ENCODE measurements at places on chromosomes 11 and 22.

DNA sequence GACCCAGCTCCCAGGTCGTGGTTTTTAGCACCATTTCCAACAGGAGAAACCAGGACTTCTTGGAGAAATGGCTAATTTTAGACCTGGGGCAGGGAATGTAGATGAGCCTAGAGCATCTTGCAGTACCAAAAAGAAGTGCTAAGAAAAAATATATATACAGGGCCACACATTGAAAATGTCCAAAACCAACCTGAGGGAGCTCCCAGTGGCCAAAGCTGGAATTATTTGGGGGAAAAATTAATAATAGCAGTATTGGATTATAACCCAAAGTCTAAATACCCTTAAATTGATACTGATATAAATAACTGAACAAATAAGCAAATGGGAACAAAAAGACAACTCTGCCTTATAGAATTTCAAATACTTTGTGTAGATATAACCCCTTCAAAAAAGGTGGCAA lies 108.0 kb downstream of the PARVA start:
- no peak for DNase-seq

GRCh38 chr22:44705022-44705297 lies 3.0 kb downstream of the PRR5 start:
- DNase-seq = no peak

- DNase-seq = no peak
Observed at GRCh38 chr22:20305894-20306645, 13.8 kb downstream of the DGCR6L start.

DNA sequence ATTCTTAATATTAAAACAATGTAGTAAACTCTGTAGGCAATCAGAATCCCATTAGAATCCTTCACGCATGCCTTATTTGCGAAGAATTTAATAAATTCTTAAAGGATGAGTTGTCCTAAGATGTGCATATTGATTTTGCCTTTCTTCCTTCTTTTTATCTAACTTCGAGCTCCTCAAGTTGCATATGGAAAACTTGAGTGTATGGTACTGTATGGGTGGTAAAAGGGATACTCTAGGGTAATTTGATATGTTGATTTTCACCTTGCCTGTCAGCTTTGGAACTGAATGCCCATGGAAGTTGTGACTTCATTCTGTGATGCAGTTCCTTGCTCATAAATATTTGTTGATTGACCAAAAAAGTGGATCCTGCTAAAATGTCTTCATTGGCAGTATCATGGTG lies 193.8 kb downstream of the DDX10 start:
- no peak for DNase-seq

GRCh38 chr22:30181459-30182349 lies 64.9 kb downstream of the LIF start:
- no peak for DNase-seq

DNA sequence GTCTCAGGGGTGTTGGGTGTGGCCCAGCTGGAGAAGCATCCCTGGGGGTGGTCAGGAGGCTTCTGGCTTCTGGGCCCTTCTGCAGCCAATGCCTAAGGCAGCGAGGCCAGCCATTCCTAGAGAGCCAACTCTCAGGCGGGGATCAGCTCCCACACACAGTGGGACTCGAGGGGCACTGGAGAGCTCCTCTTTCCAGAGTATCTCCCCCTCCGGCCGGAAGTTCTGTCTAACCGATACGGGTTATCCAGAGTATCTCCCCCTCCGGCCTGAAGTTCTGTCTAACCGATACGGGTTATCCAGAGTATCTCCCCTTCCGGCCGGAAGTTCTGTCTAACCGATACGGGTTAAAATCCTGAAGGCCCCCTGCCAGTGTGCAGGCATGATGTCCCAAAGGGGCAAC lies 71.2 kb upstream of the B3GAT1 start:
- no peak for DNase-seq

DNA sequence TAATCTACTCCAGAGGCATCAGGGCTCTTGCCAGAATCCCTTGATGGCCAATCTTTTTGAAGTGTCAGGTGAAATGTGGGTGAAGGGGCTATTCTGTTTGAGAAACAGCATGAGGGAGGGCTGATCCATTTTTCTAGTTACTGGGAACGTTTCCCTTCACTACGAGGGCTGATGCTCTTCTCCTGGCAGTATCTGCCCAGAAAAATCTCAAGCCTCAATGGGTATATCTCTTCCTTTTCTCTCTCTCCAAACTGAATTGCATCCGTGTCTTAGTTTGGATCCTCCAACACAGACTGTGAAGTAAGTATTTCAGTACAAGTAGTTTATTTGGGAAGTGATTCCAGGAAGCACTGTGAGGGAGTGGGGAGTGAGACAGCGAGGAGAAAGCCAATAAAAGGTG lies 113.0 kb upstream of the NAV2 start:
- DNase-seq = no peak

DNA sequence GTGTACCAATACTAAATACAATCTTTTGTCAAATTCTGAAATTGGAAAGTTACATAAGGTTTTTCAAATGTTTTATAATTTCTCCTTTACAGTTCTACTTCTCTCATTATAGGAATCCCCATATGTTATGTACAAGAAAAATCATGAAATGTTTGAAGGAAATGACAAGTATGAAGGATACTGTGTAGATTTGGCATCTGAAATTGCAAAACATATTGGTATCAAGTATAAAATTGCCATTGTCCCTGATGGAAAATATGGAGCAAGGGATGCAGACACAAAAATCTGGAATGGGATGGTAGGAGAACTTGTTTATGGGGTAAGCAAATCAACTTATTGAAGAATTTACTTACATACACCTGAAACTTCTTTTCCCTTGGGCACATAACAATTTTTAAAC lies 103.4 kb downstream of the MSANTD4 start:
- DNase-seq = no peak

GRCh38 chr11:5553343-5553742 lies 5.0 kb upstream of the OR52H1 start:
- DNase-seq = no peak

DNA sequence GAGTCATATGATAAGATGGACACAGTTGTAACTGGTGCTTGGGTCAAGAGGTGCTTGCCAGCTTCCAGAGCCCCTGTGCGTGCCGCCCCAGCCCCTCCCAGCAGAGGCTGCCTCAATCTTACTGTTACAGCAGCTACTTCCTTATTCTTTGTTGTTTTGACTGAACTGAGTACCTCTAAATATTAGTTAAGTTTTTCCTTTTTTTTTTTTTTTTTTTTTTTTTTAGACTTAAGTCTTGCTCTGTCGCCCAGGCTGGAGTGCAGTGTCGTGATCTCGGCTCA lies 8.8 kb downstream of the ZBED4 start:
- no peak for DNase-seq

GRCh38 chr22:49769691-49770546 lies 57.8 kb downstream of the BRD1 start:
- no peak for DNase-seq

DNA sequence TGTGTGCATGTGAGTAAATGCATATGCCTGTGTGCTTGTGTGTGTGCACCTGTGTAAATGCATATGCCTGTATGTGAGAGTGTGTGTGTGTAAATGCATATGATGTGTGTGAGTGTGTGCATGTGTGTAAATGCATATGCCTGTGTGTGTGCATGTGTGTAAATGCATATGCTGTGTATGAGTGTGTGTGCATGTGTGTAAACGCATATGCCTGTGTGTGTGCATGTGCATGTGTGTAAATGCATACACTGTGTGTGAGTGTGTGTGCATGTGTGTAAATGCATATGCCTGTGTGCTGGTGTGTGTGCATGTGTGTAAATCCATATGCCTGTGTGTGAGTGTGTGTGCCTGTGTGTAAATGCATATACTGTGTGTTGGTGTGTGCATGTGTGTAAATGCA lies 37.8 kb downstream of the GGTLC2 start:
- DNase-seq = no peak

DNA sequence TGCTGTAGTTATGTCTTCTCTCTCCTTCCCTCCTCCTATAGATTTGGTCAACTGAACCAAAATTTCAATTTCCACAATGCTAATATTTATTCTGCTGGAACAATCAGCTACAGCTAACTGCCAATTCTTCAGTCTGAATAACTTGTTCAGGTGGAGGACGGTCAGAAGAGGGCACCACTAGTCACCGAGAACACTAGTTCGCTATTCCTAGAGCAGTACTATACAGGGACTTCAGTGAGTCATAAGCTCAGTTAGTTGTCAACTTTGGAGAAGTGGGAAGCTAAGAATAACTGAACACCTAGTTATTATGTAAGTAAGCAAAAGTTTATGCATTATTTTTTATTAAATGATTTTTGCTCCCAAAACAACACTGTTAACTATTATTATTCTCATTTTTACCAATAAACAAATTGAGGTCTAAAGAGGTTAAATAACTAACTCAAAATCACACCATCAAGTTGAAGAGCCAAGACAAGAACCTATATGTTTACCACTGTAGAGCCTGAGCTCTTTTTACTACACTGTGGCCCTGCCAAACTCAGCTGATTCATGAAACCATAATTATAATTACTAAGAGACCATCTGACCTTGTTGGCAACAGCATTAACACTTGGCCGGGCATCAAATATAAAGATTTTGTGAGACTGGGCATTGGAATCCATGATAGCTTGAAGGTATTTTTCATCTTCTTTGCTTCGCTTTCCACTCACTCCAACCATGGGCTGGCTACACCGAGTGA lies 59.0 kb downstream of the CEP57 start:
- no peak for DNase-seq

GRCh38 chr22:25564320-25564978 lies at the start of gene GRK3:
Gene GRK3 (plus strand): TSS chr22:25564675. CDS start chr22:25565041, 366 bp downstream.
- DNase-seq = peak; percentile 50

- no peak for DNase-seq
Observed at GRCh38 chr11:116519499-116519898, 253.3 kb downstream of the BUD13 start.

DNA sequence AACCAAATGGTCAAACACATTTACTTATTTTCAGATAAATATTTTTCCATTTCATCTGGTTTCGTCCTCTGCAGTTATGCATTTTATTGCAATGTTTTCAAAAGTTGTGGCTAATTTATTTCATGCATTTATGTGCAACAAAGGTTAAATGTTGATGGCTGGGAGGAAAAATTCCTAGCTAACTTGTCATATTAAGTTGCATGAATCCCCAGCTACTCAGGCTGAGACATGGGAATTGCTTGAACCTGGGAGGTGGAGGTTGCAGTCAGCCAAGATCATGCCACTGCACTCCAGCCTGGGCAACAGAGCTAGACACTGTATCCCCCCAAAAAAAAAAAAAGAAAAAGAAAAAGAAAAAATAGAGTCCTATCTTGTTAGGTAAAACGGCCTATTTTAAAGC lies 1862.4 kb upstream of the RAG2 start:
- no peak for DNase-seq

- DNase-seq = no peak
Observed at GRCh38 chr22:45976254-45977002, 534 bp downstream of the WNT7B start.

GRCh38 chr11:44654596-44654995 lies 72.2 kb upstream of the TSPAN18 start:
- no peak for DNase-seq

- DNase-seq = no peak
Observed at GRCh38 chr22:37219533-37219932, 7.3 kb upstream of the SSTR3 start.
